Foreskin fibroblast (primary cell): ENCODE measurements at places on chromosomes 7 and 10.
A peak's percentile ranks its signal among the peaks of the same experiment; 100 is the strongest.

DNA sequence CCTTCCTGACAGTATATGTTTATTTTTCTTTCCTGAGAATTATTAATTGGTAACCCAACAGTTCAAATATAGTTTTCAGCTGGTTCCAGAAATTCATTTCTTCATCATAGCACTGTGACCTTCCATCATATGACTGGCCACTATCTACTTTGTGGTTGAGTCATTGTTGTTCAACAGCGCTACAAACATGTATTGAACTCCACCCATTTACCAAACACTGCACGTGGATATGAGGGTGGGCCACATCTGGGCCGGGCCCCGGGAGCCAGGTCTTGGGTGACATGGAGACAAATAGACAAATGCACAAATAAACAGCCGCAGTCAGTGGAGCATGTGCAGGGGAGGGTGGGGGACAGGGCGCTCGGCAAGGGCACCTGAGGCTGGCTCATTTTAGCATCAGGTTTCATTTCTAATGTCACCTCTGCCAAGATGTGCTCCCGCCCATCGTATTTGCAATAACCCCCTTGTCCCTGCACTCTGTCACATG, 24.0 kb upstream of the EEPD1 start:
- peak; percentile 31 for DNase-seq

DNA sequence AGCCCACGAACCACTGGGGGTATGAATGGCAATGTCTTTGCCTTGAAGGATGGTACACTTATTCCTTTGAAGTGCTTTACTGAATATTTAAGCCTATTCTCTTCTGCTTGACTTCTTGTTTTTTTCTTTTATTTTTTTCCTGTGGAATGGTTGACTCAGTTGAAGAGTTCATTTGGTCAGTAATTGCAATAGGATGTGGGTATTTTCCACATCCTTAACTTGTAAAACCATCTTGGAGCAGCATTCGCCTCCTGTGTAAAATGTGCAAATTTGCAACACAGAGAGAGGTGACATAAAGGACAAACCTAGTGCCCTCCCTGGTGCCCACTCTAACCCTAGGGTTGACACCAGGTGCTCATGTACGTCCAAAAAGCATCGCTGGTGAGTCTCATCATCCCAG, 347.0 kb downstream of the GATA3 start:
- DNase-seq, result no peak

- DNase-seq, result peak; percentile 44
These were observed 66.4 kb downstream of the ZNF503 start for GRCh38 chr10:75335191-75335590.

- no peak for DNase-seq
These were observed 17.6 kb downstream of the UNC5B start for GRCh38 chr10:71229726-71230655.

DNA sequence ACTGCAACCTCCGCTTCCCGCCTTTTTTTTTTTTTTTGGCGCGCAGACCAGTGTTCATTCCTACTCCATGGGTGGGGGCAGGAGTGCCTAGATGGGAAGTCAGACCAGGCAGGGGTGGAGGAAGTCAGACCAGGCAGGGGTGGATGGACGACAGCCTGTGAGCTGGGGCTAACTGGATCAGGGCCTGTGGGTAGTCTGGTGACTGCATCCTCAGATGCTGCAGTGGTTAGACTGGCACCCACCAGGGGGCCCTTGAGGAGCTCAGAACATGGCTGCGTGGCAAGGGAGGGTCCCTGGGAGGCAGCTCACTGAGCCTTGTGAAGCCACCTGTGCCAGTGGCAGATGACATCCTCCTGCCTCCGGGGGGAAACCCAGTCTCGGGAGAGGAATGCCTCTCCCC, 35.1 kb downstream of the RCC1L start:
- DNase-seq, result no peak

- DNase-seq, result no peak
These were observed 209.7 kb upstream of the AUTS2 start for GRCh38 chr7:69388452-69389137.

- DNase-seq, result no peak
These were observed 648.5 kb upstream of the NRP1 start for GRCh38 chr10:33982995-33983394.

- DNase-seq, result no peak
These were observed 76.5 kb downstream of the AUTS2 start for GRCh38 chr7:69674701-69675182.

- DNase-seq, result no peak
These were observed 239.6 kb downstream of the SKAP2 start for GRCh38 chr7:26624839-26625238.

GRCh38 chr10:69576334-69577011, 3.3 kb upstream of the NEUROG3 start:
- no peak for DNase-seq

DNA sequence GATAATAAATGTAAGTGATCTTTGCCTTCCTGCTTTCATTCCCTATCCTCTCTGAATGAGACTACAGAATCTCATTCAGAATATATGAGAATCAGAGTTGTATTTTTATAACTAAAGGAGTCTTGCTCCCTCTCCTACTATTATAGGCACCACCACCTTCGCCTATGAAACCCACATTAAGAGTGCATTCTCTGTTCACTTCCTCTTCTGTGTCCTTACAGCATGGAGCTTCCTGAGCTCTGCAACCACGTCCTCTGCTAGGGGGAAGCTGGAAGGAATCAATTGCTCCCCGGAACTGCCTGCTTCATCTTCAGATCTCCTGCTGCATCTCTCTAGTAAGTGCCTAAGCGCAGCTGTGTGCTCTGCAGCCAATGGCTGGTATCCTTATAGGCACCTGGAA, 820.7 kb downstream of the GRID1 start:
- DNase-seq, result no peak

- peak; percentile 98 for DNase-seq
These were observed 272.3 kb downstream of the TRIL start for GRCh38 chr7:28685644-28686417.

DNA sequence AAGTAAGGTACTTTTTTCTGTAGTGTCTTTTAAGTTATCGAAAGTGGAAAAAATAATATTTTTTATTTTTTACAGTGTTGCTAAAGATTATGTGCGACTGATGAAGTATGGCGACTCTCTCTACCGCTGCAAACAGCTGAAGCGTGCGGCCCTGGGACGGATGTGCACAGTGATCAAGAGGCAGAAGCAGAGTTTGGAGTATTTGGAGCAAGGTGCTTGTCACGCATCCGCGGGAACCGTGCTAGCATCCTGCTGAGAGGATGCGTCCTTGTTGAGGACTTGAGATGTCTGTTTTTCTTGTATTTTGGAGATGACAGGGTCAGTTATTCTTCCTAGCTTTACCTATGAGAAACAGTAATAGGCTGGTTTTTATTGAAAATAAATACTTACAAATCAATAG, 7.8 kb downstream of the GTPBP4 start:
- no peak for DNase-seq

DNA sequence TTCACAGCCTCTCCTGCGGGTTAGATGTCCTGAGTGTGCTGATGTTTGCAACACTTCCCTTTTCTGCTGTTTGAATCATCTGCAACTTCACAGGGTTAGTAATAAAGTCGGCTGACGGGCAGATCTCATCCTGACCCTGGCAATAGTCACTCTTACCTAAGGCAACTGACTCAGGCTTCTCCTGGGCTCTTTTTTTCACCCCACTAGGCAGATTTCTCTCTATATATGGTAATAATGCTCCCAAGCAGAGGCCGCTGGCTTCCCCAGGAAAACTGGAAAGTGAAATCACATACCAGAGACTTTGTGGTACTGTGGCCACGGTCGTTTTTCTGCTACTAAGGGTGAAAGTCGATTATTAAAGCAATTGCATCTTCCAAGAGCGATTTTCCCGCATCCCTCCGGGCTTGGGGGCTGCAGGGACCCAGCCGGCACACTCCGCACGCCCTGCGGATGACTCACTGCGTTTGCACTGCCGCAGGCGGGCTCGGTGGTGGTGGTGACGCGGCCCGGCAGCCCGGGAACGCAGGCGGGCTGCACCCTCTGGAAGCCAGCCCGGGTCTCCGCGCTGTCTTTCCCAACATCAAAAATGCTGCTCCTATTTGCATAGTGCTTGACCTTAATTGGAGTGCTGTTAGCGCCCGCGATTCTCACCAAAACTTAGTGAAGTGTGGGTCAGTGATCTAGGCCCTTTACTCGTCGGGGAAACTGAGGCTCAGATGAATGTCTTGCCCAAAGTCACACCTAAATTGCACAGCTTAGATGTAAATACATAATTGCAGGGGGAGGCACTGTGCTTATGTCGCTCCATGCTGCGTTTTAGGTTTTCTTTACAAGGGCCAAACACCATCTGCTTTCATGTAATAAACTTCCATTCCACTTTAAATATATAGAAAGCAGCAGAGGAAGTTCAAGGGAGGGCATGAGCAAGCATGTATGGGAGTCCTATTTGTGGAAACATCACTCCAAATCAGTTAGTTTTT, 47.6 kb upstream of the ITGB1 start:
- peak; percentile 97 for DNase-seq

DNA sequence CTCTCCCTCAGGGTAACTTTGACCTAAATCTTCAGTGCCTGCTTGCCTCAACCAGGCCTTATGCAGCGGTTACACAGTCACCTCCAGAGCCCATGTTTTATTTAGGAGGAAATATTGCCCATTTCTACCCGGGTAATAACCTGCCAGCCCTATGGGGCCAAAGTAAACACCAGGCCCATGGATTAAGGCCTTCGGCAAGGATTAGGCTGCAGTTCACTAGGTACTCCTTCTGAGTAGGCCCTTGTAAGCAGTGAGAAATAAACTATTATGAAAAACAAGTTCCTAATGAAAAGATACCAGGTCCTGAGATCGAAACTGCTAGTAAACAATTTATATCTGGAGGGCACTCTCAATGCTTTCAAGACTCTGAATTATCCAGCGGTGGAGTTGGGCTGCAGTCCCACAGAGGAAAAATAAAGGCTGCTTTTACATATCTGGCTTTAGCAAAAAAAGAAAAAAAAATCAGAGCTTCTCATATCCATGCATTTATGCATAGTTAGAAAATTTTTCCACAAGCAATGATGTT, 3.7 kb upstream of the HOXA10 start:
- no peak for DNase-seq

DNA sequence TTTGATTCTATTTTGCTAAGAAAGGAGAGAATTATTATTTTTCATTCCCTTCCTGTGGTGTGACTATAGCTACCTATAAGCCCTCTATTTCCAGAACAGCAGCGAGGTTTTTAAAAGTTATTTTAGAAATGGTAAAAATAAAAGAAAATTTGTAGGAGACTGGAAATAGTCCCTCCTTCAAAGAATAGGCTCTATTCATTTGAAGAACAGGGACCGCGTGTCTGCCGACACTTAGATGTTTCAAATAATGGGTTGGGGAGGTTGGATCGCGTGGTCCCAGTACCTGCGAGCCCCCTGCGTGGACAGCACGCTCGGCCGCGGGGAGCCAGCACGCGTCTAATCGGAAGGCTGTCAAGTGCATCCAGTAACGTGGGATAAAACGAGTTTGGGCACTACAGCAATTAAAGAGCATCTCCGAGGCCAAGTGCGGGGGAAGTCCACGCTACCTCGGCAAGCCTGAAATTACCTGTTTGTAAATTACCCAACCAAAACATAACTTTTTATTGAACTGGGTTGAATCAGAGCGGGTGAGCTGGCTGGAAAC, 1.0 kb downstream of the CACNA2D1 start:
- DNase-seq, result peak; percentile 11

- no peak for DNase-seq
These were observed 45.5 kb downstream of the CTBP2 start for GRCh38 chr10:125114761-125115391.

- DNase-seq, result no peak
These were observed 35.5 kb downstream of the RPS24 start for GRCh38 chr10:78069151-78069550.

- no peak for DNase-seq
These were observed 51.3 kb upstream of the GSAP start for GRCh38 chr7:77467408-77467807.

DNA sequence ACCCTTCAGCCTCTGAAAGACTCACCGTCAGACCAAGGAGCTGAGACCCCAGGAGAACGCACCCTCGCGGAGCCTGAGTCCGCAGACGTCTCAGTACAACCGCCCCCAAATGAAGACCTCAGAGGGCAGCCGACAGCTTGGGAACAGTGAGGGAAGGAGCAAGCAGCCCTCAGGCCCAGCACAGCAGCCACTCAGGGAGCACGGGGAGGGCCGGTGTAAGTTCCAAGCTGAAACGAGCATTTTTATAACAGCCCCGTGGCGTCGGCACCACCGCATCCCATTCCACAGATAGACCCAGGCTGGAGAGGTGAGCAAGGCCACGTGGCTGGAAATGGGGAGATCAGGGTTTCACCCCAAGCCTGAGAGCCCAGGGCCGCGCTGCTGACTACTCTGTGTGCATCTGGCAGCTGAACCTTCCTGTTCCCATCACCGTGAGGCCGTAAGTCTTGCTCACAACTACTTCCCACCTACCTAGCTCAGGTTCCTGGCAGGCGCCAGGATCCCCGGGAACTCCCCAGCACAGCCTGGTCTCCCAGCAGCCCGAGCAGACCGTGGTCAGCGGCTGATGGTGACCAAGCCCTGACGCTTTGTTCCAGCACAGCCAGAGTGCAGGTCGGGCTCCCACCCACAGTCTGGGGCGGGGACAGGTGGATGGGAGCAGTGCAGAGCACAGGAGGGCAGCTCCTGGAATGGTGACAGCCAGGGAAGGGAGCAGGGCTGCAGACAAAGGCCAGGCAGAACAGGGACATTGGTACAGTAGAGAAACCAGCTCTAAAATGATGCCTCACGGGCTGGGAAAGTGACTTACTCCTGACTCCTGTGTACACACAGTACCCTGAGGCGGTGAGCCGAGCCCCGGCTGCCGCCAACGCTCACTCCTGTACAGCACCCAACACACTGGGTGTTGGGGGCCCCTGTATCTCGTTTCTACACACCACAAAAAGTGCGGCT, 6.1 kb upstream of the NOM1 start:
- DNase-seq, result no peak

DNA sequence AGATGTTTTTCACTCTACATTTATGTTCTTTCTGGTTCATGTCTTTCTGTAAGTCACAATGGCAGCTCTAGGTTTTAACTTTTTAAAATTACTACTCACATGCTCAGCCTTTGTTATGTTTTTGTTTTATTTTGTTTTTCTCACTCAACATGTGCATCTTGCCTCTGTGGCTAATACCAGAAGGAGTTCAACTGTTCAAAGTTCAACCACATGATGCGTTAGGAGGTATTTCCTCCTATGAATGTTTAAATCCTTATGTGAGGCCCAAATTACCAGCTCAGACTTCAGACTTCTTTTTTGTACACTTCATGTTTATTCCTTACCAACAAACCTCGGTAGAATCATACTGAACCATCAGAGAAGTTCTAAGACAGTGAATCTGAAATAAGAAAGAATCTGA, 151.6 kb downstream of the MALRD1 start:
- no peak for DNase-seq

DNA sequence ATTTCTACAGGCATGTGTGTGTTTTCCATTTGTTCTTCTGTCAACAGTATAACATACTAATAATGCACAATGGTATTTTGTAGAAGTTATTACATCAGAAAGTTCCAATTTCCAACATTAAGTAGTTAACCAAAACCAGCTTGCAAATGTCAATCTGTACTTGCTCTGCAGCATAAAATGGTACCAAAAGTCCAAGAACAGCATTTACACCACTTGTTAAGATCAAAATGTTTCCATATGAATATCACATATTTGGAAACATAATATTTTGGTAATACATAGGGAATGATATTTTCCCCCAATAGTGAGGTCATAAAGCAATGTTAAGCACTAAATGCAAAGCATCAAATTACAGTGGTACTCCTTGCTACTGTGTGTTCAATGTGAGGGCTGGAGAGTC, 162.1 kb downstream of the ZNF438 start:
- peak; percentile 22 for DNase-seq
